ENCODE measurements at places on chromosomes 13 and 19.
A peak's percentile ranks its signal among the peaks of the same experiment; 100 is the strongest.

- DNase-seq, result no peak
Observed at GRCh38 chr13:62130062-62130970, 714.7 kb upstream of the PCDH20 start.

DNA sequence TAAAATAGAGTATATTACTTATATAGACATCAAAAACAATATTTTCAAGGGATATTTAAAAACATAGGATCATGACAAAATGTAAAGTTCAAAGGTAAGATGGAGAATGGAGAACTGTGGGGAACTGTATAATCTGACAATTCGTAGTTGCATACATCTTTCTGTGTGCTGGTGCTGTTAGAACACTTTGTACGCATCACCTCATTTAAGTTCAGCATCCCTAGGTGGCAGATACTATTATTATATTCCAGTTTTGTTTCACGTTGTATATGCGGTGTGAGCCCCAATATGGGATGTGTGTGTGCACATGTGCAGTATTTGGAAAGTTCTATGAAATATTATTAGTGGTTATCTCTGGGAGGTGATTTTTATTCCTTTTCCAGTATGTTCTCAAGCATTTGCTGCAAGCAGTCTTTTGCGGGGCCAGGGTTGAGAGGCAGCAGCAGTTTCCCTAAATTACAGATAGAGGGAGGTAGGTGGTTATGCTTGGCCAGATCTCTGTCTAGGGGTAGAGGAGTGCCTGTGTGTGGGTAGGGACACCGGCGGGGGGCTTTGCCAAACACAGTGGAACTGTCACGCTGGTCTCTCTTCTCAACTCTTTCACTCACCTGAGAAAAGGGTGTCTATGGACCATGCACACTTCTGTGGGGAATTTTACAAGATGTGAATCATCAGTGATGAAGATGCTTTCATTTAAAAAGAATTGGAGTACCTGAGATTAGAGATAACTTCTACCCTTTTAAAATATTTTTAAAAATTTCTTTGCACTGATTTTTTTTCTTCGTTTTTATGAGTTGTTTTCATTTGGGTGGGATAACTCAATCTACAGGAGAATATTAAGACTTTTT lies 55.6 kb upstream of the ALOX5AP start:
- DNase-seq, result no peak

- peak; percentile 44 for DNase-seq
Observed at GRCh38 chr19:11375143-11375948, 880 bp downstream of the SWSAP1 start.

DNA sequence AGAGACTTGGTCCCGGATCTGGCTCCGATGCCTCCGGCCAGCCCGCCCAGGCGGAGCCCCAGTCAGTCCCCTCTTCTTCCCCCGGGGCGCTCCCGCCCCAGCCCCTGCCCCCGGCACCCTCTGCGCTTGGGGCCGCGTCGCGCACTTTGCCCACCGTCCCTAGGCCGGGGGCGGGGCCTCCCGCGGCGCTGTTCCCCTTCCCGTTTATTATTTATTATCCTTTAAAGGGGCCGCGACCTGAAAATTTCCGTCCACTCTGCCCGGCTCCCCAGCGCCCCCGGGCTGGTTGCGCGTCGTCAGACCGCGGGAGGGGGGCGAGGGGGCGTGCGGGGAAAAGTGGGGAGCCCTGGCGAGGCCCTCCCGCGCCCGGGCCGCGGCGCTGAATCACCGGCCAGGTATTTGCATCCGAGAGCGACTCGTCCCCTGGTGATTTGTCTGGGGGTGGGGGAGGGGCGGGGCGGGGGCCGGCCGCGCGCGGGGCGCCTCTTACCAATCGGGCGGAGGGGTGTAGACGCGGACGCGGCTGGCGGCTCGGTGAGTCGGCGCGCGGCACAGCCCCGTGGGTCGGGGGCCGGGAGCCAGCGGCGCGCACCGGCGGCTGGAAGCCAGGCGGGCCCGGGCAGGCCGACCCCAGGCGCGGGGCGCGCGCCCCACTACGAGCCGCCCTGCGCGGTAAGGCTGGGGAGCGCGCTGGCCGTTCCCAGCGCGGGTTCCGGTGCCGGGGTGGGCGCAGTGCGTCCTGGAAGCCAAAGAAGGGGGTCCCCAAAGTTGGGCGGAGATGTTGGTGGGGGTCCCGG lies at the start of gene ARID3A:
TSS of gene ARID3A (plus strand) at position 510 of the 797 bp plus-strand sequence. CDS start 3,494 bp downstream, outside the sequence.
- peak; percentile 55 for DNase-seq

DNA sequence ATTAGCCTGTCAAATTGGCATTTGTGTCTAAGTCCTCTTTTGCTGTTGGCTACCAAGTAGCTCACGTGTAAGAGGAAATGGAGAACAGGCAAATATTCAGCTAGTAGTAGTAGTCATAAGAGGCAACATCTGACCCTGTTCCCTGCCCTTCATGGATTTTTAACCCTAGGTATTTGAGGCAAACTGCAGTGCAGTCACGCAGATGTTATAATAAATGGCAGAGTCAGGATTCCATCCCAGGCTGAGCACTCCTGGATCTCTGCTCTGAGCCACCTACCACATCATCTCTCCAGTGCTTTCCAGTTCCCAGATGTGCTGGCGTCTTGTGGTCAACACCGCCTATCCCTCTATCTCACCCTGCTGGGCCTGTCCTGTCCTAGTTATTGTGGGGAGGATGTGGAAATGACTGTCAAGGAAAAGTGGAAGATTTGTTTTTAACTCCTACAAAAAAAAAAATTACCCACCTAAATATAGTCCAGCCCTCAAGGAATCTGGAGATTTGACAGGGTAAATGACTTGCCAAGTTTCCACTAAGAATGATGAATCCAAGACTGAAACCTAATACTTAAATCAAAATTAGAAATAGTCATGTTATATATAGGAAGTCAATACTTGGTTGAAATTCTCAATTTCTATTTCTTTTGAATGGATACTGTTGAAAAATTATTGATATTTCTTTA lies 322.9 kb downstream of the GPC6 start:
- no peak for DNase-seq

GRCh38 chr13:44040818-44041100 lies 161.1 kb downstream of the LACC1 start:
- no peak for DNase-seq

DNA sequence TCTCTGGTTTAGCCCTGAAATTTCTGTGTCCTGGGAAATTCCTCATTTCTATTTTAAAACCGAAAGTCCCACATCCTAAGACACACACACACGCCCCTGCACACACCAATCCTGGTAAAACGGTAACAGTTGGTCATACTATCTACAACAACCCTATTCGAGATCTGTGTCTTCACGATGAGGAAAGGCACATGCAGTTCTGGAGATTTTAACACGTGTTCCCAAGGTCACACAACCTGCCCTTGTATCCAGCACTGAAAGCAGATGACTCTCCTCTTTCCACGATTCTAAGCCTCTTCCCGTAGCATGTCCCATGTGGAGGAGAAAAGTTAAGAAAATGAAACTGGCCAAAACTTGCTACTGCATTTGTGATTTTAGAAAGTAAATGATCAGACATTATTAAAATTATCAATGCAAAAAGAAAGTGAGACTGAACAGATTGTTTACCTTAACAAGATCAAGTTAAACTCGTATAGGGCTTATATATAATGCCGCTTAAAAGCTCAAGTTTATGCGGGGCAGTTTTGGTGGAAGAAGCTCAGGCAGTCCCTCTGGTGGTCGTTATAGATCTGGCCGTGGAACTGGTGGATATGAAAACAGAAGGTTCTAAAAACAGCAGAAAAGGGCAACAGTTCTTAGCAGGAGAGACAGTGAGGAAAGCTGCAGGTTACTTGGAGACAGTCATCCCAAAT lies 32.7 kb downstream of the VSTM1 start:
- DNase-seq, result no peak

Measured in stimulated activated CD8-positive, alpha-beta memory T cell treated with anti-CD3 and anti-CD28 coated beads, Interleukin-4, amount 100 ng/mL, for 1 hour (primary cell).